Left cardiac atrium (tissue), 4 donors: ENCODE measurements at places on chromosomes 13 and 19.
A peak's percentile ranks its signal among the peaks of the same experiment; 100 is the strongest.

- DNase-seq: no peak
Observed at GRCh38 chr19:4583961-4584669, 24.6 kb upstream of the SEMA6B start.

GRCh38 chr13:48749144-48749543 is 95.4 kb downstream of the CYSLTR2 start:
- no peak for DNase-seq

DNA sequence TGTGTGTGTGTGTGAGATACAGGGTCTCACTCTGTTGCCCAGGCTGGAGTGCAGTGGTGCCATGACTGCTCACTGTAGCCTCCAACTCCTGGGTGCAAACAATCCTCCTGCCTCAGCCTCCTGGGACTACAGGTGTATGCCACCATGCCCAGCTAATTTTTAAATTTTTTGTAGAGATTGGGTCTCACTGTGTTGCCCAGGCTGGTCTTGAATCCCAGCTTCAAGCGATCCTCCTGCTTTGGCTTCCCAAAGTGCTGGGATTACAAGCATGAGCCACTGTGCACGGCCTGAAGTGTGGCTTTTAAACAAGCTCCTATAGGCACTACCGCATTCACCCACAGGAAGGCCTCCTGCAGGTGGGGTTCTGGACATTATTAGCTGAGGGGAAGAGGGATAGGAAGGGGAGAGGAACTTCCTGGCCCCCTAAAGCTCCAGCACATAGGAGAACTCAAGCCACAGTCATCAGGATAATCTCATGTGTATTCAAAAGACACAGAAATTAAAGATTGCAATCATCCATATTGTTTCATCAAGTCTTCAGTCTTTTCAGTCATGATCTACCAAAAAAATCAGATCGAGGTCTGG is 24.8 kb upstream of the SLC46A3 start:
- no peak for DNase-seq

DNA sequence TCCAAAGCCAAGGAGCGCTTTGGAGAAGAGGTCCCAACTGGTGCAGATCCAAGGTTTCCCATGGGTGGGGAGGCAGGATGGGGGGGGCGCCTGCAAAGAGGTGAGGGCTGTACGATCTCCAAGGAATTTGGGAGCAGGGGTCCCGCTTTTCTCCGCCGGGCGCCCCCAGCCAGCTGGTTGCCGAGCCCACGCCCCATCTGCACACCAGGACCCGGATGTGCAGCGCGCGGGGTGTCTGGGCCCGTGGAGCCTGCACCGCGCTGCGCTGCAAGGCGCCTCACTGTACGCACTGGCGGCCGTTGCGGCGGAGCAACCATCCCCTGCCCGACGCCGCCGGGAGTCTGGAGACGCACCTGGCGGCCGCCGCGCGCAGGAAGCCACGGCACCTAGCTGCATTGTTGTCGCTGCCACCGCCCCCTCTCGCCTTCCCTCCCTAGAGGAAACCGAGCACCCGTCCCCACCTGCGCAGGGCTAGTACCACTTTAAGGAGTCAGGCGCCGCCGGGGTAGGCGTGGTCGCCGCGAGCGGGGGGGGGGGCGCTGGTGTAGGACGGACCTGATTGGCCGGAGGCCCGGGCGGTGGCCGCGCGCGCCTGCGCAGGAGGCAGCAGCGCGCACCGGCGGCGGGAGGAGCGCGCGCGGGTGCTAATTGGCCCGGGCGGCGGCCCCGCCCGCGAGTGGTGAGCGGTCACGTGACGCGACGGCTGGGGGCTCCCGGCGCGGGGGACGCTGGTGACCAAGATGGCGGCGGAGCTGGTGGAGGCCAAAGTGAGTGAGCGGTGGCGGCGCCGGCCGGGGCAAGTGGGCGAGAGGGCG is at the start of gene PIAS4:
PIAS4 (plus strand) TSS at position 716 of the 815 bp plus-strand sequence; CDS start at position 741, 25 bp downstream.
- DNase-seq: peak; percentile 96

DNA sequence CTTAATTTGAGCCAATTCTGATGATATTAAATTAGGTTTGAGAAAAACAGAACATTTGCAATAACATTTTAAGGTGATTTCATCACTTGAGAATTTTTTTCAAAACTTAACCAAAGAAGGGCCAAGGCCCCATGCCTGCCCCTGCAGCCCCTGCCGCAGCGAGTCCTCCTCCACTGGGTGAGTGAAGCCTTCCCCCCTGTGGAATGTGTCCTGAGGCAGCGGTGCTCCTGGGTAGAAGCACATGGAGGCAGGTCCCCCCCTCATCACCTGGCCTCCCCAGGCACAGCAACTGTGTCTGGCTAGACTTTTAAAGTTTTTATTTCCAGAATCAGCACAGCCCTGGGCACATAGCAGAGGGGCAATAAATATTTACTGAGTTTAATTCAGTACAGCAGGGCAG is 10.8 kb downstream of the SOX1 start:
- DNase-seq: no peak

- no peak for DNase-seq
Observed at GRCh38 chr13:25490236-25490635, 118.5 kb downstream of the ATP8A2 start.

- DNase-seq: no peak
Observed at GRCh38 chr13:66482836-66483235, 747.3 kb downstream of the PCDH9 start.

- DNase-seq: no peak
Observed at GRCh38 chr19:7912144-7912696, 2.4 kb upstream of the TGFBR3L start.
